ENCODE measurements at places on chromosomes 1 and 21.

GRCh38 chr1:217333939-217334338, 297.0 kb downstream of the GPATCH2 start:
- DNase-seq = peak; percentile 5

- peak; percentile 79 for DNase-seq
Observed at GRCh38 chr1:27391511-27392095, 819 bp upstream of the GPR3 start.

DNA sequence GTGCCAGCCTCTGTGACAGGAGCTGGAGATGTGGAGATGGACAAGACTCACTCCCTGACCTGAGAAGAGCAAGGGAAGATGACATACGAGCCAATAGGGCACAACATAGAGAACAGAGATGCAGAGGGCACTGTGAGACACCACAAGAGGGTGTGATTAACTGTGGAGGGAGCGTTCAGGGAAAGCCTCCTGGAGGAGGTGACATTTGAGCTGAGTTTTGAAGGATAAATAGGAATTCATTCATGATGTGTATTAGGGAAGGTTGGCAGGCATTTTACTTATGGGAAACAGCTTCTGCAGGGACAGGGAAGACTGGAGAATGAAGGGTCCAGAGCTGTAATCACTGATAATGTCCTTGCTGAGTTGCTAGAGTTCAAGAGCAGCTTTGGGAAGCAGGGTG, 25.0 kb upstream of the TENT5C start:
- DNase-seq = no peak

GRCh38 chr21:43345746-43346409, 81.1 kb downstream of the SIK1 start:
- DNase-seq = peak; percentile 65

GRCh38 chr1:205377355-205377754, 20.6 kb upstream of the KLHDC8A start:
- no peak for DNase-seq

GRCh38 chr1:229199261-229200243, 71.4 kb upstream of the RAB4A start:
- peak; percentile 60 for DNase-seq

DNA sequence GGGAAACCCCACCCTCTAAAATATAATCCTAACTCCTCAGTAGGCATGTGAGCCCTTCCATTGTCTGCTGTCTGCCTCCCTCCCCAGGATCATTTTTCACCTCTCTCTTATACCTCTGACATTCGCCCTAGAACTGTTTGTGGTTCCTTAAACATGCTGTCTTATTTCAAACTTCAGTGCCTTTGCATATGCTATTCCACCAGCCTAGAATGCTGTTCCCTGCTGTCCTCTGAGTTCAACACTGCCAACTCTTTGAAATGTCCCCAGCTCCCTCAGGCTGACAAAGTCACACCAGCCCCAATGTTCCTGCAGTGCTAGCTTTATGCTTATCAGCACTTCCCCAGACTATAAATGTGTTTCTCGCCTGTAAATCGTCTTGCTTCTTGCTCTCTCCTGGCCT, 119.5 kb downstream of the HIVEP3 start:
- no peak for DNase-seq

DNA sequence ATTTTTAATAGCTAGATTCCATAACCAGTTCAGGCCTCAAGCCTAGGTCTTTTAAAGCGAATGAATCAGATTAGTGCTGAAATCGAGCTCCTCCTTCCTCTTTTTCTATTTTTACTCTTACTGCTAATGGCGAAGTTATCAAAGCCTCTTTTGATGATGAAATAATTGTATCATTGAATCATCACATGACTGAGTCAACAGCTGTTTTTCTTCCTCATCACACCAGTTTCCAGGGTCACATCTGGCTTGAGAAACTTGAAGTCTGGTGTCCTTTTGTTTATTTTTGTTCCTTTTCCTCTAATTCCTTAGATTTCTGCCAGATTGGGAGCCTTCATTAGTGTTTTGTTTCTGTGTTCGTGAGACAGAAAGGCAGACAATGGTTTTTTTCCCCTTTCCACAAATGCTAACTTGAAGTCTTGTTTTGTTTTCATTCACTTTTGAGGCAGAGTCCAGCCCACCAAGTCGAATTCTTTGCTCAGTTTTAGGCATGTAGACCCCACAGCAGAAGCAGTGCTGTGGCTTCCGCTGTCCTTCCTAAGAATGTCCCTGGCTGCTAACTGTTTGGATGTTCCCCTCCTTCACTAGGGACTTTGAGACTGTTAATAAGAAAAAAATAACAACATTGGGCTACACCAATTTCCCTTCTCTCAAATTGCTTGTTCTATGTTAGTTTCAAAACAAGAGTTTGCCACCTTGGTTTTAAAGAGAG, 51.9 kb upstream of the FMOD start:
- peak; percentile 70 for DNase-seq

DNA sequence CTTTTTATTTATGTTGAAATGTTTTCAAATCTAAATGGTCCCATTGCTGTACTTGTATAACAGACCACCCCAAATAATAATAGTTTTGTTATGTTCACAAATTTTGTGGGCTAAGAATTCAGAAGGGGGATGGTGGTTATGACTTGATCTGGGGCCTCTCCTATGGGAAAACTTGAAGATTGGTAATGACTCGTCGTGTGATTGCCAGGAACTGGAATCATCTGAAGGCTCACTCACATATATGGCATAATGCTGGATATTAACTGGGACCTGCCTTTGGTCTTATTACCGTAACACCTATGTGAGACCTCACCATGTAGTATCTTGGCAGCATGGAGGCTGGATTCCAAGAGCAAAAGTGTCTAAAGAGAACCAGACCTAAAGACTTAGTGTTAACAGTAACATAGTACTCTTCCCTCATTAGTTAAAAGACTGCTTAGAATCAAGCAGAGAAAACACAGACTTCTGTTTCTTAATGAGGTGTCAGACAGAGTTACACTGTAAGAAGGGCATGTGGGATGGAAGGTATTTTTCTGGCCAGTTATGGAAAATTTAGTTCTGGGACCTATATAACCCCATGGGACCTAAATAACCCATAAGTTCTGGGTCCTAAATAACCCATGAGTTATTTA, 11.9 kb downstream of the LYPLAL1 start:
- DNase-seq = no peak

GRCh38 chr1:47926461-47926999, 70.7 kb downstream of the TRABD2B start:
- no peak for DNase-seq

- peak; percentile 64 for DNase-seq
Observed at GRCh38 chr1:53442299-53442698, 16.9 kb upstream of the DMRTB1 start.

DNA sequence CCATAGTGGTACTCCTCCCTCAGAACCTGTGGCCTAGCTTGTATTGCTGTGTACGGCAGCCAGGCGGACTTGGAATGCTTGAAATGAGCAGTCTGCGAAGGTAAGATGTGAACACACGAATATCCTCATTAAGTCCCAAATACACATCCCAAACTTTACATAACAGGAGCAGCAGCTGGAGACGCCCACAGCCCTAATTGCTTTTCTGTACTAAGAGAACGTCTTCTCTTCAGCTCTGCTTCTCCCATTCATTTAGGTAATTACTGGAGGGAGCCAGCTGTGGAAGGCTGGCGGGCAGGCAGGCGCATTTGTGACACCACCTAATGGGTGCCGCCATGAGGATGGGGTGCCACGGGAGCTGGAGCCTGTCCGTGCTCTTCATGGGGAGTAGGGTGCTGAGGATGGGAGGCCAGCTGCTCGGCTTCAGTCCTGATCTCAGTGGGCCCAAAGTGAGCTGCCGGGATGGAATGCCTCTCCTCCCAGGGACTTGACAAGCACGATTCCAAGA, 66.6 kb upstream of the POU3F1 start:
- DNase-seq = no peak

GRCh38 chr1:58214674-58215073, 331.9 kb downstream of the OMA1 start:
- DNase-seq = no peak

- DNase-seq = no peak
Observed at GRCh38 chr1:32627596-32628162, 22.7 kb downstream of the ZBTB8OS start.

DNA sequence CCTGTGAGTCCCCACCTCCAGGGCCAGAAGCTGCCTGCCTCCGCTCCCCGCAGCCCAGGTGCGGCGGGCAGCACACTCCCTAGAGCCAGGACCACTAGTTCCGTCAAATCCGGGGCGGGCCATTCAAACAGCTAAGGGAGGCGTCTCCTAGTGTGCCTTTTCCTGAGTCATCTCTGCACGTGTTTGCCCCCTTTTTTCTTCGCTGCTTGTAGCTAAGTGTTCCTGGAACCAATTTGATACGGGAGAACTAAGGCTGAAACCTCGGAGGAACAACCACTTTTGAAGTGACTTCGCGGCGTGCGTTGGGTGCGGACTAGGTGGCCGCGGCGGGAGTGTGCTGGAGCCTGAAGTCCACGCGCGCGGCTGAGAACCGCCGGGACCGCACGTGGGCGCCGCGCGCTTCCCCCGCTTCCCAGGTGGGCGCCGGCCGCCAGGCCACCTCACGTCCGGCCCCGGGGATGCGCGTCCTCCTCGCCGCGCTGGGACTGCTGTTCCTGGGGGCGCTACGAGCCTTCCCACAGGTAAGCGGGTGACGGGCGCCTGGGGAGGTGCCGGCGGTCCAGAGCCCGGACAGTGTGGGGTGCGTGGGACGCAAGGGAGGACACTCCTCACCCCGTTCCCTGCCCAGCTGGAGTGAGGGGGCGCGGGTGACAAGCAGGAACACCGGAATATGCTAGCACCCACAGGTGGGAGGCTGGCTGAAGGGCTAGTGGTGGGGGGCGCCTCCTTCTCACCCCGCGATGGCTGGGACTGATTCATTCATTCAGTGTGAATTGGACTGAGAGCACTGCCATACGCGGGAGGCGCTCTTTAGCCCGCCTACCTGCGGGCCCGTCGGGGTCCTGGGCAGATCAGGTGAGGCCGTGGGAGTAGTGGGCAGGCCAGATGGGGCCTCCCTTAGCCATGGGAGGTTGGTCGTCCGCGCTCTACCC, at the start of gene TNFRSF8:
Gene TNFRSF8 (plus strand): TSS at position 163 of the 932 bp plus-strand sequence. CDS start 296 bp downstream, at position 459.
- peak; percentile 77 for DNase-seq

- no peak for DNase-seq
Observed at GRCh38 chr1:145997718-145998023, 1.3 kb upstream of the TXNIP start.

DNA sequence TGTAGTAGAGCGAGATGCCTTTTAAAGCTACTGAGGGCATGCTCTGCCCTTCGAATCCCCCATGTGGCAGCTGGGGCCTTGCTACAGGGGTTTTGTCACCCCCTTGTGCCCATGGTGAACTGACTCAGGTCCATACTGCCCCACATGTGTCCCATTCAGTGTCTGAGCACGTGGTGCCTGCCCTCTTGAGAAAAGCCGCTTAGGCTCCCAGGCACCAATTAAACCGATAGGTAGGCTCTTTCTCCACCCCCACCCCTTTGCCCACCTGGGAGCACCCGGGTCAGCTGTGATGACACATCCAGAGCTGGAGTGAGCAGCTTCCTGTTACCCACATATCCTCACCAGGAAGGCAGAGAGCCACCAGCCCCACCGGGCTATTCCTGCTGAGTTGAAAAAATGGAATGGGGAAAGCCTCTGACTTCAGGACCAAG, 30.5 kb downstream of the TMCC2 start:
- peak; percentile 21 for DNase-seq

DNA sequence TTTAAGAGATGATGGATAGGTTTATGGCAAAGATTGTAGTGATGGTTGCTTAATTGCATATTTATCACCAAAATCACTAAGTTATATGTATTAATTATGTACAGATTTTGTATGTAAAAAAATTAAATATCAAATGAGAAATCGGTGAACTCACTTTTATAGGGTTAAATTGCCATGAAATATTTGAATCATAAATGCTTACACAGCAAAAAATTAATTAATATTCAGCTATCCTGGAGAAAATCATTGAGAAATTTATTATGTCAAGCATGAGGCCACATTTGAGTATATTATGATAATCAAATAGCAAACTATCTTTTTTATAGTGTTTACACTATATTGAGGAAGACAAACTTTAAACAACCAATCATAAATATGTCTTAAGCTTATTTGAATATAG, 239.4 kb upstream of the BRINP3 start:
- DNase-seq = no peak

DNA sequence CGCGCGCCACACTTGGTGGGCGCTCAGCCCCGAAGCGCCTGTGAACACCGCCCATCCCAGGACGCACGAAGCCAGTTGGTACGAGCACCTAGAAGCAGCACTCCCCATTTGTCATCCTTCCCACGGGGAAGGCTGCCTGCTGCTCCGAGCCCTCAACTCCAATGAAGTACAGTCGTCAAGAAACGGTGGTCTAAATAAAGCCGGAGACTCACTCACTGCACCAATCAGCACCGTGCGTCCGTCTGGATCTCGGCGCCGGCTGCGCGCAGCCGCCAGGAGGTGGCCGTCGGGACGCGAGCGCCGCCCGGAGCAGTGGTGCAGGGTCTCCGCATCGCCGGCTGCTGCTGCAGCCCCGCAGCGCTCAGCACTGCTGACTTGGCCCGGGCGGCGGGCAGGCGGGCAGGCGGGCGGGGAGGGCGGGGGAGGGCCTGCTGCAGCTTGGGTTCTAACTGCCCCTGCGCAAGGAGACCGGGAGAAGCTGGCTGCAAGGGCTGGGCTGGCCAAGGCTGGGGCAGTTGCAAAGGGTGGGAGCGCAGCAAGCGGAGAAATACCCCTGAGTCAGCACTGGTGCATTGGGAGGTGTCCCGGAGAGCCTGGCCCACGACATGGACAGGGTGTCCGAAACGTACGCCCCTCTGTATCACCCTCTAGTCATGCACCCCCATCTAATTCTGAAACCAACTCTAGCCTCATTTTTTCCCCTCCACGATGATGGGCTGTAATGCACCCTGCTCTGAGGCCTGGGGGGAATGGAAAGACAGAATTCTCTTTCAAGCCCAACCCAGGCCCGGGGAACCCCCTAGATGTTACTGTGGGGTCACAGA, 35.8 kb upstream of the H6PD start:
- DNase-seq = no peak

GRCh38 chr1:217181176-217181746, 449.6 kb downstream of the GPATCH2 start:
- DNase-seq = no peak

DNA sequence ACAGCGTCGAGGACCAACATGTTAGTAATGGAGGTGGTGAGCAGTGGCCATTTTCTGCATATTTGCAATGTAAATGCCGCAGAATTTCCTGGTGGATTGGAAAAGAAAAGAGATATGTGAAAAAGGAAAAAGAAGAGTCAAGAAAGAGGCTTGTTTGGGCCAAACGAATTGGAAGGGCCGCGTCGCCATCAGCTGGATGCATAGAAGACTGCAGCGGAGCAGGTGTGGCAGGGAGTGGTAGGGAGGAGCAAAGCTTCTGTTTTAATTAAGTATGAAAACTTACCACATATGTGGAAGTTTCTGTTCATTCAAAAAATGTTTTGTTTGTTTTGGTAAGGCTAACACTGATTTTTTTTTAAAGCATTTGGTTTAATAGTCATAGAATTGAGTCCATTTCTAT, 690.7 kb downstream of the NCAM2 start:
- no peak for DNase-seq

DNA sequence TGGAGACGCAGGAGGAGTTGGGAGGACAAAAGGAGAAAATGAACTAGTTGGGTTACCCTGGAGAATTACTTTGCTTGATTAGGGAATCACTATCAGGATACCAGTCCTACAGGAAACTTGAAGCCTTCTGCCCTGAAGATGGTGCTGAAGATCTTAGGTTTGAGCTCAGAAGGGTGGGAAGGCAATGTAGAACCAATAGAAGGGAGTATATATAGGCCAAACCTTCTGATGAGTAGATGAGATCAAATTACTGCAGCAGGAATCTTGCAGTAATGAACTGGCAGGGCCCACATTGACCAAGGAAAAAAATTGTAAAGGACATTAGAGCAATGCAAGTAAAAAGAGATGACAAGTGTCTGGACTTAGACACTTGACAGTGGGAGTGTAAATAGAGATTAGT, 116.3 kb upstream of the CACYBP start:
- DNase-seq = peak; percentile 43

Measured in hematopoietic multipotent progenitor cell treated with erythropoietin and hydrocortisone succinate and interleukin-3 and kit ligand, for 6 days (in vitro differentiated cells).